Transverse colon (tissue), 4 donors: ENCODE measurements at places on chromosomes 4 and X.
A peak's percentile ranks its signal among the peaks of the same experiment; 100 is the strongest.

DNA sequence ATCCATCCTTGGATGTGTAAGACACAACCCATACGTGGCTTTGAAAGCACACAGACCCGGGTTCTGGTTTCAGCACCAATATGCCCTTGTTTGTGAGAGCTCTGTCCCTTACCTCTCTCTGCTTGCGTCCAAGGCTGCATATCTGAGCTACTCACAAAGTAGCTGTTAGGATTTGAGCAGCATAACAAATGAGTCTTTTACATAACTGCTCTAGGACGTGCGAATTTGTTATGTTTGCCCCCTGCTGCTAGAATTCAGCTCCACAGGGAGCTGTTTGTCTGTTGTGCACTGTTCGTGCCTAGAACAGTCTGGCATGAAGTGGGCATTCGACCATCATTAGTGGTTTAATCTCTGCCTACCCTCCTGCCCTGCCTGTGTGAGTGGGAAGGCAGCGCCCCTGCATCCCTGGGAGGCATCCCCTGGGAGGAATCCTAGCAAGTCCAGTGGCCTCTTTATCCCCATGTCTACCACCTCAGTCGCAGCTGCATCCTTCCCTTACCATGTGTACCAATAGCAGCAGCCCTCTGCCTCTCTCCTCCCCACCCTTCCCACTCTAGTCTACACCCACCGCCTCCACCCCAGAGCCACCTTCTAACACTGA lies 42.1 kb downstream of the SLC2A9 start:
- DNase-seq: no peak

GRCh38 chr4:42048394-42048793 lies 58.1 kb downstream of the SLC30A9 start:
- no peak for DNase-seq

DNA sequence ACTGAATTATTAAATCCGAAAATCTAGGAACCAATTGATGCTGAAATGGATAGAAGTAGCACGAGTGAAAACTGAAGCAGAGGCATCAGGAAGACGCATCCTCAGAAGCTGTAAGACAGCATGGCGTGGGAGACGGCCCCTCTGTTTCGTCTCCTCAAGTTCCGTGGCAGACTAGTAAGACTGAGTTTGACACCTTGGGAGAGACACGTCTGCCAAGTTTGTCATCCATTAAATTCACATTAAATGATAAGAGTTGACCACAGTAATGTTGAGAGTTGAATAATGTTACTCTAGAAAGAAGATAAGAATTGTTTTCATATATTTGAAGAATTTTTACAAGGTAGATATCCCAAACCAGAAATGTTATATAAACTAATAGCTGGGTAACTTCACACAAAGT lies 736.1 kb upstream of the FRG1 start:
- no peak for DNase-seq

GRCh38 chrX:54043541-54044125 lies 640 bp downstream of the PHF8 start:
- DNase-seq: peak; percentile 49

DNA sequence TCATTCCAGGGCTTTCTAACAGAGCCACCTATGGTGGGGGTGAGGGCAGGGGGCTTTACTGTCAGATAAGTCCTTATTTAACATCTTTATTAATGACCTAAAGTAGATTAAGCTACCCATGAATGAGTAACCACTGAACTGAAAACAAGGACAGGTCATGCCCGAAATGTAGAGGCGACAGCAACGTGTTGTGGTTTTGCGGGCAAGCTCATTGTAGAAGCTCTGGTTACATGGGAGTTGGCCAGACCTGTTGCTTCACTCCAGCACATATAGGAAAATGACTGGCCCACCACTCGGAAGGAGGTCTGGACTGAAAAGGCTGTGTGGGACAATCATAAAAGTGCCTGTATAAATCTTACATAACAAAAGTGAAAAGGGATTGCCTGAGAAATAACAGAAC lies 109.6 kb upstream of the NDP start:
- no peak for DNase-seq

DNA sequence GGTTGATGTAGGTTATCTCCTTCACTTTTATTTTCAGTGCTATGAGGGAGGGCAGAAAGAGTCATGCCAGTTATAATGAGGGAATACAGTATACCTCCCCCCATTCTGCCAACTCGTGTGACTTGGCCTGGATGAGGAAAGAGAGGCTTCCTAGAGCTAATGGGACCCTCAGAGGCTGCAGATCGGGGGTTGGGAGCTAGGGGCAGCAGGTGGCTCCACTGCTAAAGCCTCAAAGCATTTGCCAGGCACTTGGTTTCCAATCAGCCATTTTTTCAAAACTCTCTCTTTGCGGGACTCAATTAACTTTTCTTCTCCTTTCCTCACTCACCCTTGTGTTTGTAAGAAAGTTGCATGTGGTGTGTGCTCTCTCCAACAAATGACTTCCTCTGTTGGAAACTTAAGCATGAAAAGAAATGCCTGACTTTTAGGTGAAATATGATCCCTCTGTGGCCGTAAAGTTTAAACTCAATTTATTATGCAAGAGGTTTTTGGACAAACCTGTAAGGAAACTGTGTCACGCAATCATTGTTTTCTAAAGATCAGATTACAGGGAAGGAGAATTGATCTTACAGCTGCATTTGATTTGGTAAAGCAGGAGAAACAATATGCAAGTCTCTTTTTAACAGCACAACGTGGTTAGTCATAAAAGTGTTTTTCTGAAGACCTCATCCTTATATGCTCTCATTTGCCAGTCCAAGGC lies 7.0 kb downstream of the SFRP2 start:
- DNase-seq: no peak

GRCh38 chr4:30856795-30857564 lies 136.8 kb downstream of the PCDH7 start:
- no peak for DNase-seq

DNA sequence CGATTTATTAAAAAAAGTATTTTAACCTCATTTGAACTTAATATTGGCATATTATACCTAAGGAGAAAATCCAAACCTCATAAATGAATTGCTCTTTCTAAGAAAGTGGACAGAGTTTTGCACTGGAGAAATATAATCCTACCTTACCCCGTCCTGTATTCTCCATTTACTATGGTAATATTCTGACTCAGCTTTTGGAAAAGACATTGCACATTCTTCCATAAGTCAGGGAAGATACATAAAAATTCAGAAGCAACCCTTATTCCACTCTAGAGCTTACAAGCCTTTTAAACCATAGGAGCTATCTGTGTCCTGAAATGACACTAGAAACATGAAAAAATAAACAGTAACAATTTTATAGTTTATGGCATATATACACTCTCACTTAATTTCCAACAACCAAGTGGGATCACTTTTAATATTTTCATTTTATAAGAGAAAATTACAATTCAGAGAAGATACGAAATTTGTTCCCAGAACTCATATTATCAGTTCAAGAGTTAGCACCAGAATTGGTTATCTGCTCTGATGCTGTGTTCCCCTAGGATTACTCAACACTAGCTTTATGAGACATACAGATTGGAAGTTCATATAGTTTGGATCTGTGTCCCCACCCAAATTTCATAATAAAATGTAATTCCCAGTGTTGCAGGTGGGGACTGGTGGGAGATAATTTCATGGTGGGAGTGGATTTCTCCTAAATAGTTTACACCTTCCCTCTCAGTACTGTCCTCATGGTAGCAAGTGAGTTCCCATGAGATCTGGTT lies 359.4 kb downstream of the ARAP2 start:
- DNase-seq: no peak

- DNase-seq: no peak
Measured at GRCh38 chrX:45697591-45697990, 496.9 kb upstream of the DIPK2B start.

DNA sequence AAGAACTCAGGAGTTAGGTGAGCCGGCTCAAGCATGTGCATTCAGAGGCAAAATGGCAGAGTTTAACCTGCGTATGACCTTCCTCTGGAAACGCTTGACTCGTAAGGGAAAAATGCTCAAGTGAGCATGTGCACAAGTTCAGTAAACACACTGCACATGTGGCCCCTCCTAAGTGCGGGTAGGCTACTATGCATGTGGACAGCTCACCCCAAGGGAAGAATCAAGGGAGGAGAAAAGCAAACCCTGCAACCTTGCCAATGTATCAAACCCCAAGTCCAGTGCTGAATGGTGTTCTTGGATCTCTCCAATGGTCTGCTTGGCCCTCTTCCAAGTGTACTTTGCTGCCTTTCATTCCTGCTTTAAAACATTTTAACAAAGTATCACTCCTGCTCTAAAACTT lies 407.1 kb downstream of the ADAM29 start:
- no peak for DNase-seq

- no peak for DNase-seq
Measured at GRCh38 chr4:26964512-26964911, 103.9 kb downstream of the STIM2 start.

- no peak for DNase-seq
Measured at GRCh38 chr4:76548704-76549103, 113.7 kb downstream of the SHROOM3 start.

GRCh38 chr4:138894011-138894410 lies 121.6 kb upstream of the NOCT start:
- DNase-seq: no peak

DNA sequence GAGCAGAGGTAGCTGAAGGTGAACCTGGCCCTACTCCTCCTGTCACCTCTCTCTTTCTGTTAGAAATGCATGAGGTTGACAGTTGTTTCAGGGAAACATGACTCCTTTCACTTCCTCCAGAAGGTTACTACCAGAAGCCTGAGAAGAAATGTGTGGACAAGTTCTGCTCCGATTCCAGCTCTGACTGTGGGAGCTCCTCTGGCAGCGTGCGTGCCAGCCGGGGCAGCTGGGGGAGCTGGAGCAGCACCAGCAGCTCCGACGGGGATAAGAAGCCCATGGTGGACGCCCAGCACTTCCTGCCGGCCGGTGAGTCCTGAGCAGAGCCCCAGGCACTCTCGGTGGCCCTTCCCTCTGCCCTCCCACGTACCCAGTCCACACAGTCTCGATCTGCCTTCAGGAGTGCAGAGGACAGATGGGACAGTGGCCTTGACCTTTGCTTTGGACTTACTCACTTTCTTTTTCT lies 61.3 kb upstream of the TLR2 start:
- no peak for DNase-seq

DNA sequence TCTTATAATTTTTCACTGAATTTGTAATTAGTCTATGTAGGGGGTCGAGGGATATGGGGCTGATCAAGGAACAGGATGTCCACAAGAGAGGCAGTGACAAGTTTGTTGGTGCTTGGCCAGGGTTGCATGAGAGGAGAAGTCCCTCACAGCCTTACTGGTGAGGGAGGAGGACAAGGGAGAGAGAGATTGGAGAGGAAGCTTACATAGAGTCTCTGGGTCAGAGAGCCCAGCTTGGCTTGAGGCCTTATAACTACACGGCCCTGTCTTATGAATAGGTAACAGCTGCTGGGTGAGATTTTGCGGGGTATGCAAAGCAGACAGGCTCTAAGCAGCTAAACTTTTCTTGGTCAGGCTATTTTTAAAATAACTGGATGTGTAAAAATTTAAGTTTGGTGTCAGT lies 37.9 kb upstream of the OTUD4 start:
- no peak for DNase-seq

DNA sequence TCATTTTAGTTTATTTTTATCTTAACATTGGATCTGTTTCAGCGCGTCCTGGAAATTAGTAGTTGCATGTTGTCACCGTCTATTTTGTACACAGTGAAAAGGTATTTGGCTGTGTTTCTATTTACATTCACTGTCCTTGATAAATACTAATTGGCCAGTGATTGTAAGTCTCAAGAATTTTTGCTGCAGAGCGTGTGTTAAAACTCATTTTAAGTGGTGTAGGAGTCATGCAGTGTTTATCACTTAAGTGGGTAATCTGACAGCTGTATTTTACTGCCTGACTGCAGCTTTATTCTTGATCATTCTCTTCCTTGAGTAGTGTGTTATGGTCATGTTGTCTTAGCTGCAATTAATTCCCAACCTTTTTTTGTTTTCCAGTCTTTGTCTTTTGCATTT lies 9.8 kb downstream of the GUCY1A1 start:
- DNase-seq: no peak

DNA sequence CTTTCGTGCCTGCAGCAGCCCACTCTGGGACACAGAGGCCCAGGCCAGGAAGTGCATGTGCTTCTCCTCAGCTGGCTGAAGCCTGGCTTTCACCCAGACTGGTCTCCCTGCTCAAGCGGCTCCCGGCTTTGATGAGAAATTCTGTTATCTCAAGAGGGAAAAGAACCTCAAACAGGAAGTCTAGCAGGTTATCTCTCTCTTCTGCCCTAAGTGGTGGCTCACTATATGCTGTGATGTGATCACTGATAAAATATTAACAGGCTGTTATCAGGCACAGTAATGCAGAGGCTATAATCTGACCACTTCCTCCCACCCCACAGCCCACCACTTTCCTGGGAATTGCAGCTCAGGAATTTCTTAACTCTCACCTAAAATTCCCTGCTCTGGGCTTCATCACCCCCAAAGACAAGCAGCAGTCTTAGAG lies 13.3 kb downstream of the CLDN2 start:
- no peak for DNase-seq

DNA sequence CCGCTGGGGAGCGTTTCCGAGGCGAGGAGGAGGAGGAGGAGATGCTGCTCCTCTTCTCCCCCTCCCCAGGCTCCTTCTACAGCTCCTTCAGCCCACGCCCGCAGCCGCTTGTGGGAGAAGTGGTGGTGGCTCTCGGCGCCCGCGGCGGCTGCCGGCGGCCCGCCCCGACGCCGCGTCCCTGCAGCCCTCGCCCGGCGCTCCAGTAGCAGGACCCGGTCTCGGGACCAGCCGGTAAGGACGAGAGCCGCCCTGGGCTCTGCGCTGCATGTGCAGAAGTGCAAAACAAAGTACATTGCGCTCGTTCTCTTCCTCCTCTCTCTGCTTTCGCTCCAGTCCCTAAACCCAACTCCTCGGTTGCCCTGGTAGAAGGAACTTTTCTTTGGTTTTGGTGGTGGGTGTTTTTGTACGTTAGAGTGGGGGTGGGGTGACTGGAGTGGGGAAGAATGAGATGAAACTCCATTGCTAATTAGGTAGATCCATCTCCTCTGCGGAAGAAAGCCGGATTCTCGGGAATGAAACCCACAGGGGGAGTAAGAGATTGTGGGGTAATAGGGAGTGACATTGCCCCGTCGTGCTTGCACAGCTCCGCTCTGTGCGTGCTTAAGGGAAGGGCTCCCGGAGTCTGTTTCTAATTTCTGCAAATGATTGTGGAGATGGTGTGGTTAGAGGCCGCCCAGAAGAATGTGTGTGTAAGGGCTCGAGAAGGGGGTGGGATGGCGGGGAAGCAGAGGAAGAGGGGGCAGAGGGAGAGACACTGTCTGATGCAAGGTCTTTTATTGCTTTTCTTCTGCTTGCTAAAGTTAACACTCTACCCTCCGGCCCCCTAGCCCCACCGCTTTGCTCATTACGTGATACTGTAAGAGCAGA lies 677 bp downstream of the PTPN13 start:
- peak; percentile 23 for DNase-seq

DNA sequence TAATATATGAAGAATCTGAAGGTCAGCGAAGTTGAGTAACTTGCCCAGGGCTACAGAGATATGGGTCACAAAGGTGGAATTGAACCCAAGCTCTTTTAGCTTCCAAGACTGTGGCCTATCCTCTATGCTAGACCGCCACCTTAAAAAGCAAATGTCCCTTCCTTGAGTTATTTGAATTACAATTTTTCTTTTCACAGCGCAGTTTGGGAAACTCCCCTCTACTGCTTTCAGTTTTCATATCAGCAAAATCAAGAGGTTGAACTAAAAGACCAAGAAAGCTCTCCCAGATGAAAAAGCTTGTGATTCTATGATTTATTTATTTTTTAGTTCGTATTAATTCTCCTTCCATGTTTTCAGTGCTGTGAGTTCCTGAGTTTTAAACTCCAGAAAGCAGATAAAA lies 174.5 kb upstream of the C1QTNF7 start:
- no peak for DNase-seq

- DNase-seq: no peak
Measured at GRCh38 chr4:55445921-55446577, 50.3 kb downstream of the TMEM165 start.

- no peak for DNase-seq
Measured at GRCh38 chr4:139596034-139596683, 40.1 kb upstream of the SETD7 start.
